NCI-H524 treated with DMSO at 0.1 percent for 48 hours (cell line): ENCODE measurements at places on chromosomes 6 and 20.

- DNase-seq: no peak
Observed at GRCh38 chr6:47275640-47276039, 34.1 kb downstream of the TNFRSF21 start.

DNA sequence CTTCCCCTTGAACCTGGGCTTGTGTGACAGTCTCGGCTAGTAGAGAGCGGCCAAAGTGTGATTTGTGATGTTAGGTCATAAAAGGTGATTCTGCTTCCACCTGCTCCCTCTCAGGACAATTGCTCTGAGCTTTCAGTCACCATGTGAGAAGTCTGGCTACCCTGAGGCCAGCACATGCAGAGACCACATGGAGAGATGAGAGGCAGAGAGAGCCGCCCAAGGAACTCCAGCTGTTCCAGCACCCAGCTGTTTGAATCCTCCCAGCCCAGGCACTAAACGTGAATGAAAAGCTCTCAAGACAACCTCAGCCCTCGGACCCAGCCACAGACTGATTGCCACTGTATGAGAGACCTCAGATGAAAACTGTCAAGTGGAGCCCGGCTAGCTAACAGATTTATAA, 143.4 kb upstream of the EEF1E1 start:
- DNase-seq: no peak

DNA sequence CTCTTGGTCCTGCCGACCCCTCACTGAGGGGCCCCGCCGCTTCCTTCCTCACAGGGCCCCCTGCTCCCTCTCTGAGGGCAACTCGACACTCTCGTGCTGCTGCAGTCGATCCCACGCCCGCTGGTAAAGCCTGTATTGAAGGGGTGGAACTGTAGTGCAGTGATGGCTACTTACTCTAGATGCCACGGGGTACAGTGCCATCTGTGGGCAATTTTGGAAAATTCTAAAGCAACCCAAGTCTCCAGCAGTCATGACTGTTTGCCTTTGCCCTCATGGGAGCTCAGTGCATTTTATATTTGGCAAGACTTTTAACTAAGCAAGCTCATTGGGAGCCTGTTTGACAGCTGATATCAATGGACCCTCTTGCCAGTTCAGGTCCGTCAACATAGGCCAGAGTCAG, 6.5 kb upstream of the C6orf136 start:
- no peak for DNase-seq

DNA sequence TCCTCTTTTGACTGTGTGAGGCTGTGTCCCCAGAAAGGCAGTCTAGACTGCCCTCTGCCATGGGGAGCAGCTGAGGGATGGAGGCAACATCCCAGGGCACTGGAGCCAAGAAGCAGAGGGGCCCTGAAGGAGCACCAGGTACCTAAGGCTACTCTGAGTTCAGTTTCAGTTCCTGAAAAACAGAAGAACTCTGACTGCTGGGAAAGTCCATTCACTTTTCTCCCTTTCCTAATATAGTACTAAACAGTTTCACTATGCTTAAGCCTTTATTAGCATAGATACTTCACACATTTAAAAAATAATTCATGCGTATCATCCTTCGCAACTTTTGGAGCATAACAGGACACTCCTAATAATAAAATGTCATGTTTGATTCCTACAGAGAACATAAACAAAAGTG, 130.0 kb downstream of the FOXC1 start:
- DNase-seq: no peak

DNA sequence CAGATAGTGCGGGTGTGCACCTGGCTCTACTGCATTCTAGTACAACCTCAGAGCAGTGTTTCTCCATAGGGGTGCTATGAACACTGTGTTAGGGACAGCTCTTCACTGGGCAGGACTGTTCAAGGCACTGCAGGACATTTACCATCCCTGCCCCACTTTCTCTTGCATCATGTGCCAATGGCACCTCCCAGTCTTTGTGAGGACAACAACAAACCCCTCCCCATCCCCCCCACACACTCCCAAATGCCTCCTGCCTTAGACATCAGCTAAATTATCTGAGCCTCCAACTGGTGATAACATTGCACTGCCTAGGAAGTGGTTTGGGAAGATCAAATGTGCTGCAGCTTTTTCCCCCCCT, 98.9 kb downstream of the FYN start:
- DNase-seq: no peak

DNA sequence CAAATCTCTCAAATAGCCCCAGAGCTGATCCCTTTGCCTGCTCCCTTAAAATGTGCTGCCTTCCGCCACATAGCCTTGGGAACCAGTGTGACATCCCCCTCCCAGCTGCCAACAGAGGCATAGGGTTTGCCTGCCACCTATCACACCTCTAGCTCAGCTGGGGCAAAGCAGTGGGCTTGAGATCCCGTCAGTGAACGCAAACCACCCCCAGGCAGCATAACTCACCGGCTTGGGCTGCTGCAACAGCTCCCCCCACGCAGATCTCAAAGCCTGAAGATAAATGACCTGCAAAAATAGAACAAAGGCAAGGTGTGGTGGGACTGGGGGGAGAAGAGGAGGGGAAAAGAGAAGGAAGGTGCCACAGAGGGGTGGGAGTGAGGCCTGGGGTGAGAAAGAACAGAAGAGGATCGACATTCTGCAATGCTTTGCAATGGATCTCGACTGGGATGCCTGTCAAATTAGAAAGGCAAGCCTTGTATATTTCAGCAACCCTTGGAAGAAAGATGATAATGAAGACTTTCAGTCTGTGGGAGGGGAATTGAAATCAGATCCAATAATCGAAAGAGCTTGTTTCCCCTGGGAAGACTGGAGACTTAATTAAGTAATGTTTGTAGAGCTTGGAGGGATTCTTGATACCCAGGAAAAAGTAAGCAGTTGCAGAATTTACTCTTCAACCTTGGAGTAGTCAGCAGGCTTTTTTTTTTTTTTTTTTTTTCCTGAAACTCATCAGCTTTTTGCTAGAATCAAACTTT, 1.3 kb downstream of the PDYN start:
- DNase-seq: no peak

- DNase-seq: no peak
Observed at GRCh38 chr6:160174681-160175080, 53.1 kb downstream of the SLC22A1 start.

DNA sequence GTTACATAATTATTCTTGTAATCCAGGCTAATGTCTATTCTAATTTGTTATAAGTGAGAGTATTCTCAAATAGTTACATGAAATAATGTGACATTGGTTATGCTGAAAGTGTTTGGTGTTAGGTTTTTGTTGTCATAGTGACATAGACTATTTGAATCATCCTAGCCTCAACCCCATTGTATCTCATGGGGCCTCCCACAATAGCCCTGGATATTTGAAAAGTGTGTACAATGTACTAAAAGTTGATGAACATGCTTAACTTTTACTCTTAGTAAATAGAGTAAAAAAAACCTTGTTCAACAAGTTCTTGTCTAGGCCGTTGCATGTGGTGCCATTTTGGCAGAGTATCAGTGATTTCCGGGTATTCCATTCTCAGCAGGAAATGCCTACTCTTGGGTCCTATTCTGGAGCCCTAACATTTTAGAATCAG, 83.0 kb downstream of the RTN4IP1 start:
- no peak for DNase-seq

DNA sequence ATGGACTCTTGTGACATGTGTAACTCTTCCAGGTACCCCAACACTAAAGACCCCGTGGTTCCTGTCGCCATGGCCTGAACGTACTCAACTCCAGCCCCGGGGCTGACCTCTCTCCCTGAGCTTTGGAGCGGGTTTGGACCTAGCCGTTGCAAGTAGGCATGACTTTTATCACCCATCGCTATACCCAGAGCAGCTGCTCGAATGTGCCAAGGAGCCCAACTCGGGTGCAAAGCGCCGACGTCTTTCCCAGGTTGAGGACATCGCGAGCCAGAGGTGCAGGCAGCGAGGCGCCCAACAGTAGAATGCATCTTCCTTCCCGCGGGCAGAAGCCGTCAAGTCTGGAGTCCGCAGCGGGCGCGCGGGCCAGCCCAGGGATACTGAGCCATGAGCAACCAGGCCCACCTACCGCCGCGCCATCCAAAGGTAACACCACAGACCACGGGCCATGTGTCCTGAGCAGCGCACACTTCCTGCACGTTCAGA, 5.7 kb upstream of the LAMP5 start:
- no peak for DNase-seq
